Psoas muscle (tissue), 8 donors: ENCODE measurements at places on chromosomes 7 and 10.

- no peak for DNase-seq
Measured at GRCh38 chr7:98518159-98518947, 98.7 kb upstream of the NPTX2 start.

DNA sequence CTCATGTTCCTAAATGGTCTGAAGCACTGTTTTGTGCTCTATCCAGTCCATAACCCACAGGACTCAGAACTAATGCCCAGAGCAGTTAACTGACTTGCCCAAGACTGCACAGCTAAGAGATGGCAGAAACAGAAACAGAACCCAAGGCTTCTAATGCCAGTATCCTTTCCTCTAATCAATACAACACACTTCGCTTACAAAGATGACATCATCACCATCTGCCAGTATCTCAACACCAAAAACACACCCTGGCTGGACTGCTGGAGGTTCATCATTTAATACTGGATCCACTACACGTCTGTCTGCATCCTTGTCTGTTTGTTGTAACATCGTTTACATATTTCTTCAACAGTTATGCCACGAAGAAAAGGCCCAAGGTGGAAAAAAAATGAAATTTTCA is 165.3 kb downstream of the SFMBT2 start:
- DNase-seq: no peak

DNA sequence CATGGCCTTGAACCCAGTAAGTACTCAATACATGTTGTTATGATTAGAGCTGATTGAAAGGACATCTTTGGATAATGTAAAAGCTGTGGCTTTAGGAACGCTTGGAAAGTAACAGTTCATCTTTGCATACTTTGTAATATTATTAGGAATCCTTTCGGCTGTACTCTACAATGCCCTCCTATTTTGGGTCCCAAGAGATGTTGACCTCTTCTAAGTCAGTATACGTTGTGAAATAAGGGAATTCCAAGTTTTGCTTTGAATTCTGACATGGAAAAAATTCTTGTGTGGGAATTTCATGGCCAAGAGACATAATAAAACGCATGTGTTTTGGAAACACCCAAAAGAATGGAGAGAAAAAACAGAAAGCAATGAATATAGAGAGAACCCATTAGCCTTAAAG is 7.7 kb downstream of the AGR3 start:
- no peak for DNase-seq

DNA sequence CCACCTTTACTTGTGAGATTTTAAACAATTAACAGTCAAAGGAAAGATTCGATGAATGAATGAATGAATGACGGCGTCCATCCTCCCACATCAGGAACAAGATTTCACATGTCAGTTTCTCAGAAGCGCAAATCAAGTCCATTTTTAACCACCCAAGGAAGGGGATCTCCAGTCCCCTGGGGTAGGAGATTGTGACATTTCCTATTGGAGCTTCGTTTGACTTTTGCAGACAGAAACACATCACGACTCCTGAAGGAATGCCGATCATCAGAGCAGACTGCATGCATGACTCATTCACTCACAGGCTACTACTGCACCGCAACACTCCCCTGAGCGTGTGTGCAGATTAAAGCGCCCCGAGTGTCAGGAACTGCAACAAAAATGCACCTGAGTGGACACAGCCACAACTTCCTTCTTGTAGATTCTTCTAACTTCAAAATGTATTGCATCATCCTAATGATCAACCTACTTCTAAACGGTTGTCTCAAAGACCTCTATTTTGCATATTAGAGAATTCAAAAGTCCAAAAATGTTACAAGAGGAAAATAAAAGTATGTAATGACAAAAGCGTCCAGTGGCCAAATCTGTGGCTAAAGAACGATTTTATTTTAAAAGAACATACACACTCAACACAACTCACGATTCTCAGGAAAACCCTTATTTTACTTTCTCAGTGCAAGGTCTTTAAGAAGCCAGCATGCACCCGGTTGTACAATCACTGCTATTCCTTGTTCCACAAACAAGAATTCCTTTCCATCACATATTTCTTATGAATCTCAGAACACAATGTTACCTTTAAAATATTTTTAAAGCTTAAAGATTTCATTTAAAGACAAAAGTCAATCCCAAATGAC is 172.6 kb downstream of the FAM107B start:
- DNase-seq: no peak

DNA sequence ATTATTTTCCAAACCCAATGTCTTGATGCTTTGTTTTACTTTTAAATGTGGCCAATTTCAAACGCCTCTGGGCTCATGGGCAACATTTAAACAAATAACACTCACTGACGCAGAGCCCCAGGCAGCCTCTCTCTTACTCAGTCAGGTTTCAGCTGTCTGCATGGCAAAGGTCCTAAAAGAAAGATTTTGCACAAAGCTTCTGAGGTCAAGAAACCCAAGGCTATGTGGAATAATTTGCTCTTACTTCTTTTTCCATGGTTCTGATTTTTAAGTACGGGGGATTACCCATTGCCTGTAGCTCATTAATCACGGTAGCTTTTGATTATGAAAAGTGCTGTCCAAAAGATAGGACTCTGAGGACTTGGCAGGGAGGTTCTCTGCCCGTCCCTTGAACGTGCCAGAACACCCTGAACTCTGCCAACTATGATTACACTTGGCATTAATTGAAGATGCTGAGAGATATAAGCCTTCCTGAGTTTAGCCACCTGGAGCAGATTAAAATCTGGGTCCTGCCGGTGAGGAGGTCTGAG is 14.1 kb upstream of the MSRB2 start:
- no peak for DNase-seq

DNA sequence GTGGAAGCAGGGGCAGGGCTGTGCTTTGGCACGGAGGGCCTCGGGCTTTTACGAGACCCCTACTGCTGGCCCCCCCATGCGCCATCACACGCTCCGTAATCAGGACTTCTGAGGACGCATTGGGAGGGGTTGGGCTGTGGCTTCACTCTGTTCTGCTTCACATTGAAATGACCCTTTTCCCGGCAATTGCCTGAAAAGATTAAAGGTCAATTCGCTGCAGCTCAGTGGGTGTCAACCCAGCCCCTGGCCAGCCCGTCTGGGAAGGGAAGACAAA is 41.7 kb upstream of the UBE3C start:
- DNase-seq: no peak

DNA sequence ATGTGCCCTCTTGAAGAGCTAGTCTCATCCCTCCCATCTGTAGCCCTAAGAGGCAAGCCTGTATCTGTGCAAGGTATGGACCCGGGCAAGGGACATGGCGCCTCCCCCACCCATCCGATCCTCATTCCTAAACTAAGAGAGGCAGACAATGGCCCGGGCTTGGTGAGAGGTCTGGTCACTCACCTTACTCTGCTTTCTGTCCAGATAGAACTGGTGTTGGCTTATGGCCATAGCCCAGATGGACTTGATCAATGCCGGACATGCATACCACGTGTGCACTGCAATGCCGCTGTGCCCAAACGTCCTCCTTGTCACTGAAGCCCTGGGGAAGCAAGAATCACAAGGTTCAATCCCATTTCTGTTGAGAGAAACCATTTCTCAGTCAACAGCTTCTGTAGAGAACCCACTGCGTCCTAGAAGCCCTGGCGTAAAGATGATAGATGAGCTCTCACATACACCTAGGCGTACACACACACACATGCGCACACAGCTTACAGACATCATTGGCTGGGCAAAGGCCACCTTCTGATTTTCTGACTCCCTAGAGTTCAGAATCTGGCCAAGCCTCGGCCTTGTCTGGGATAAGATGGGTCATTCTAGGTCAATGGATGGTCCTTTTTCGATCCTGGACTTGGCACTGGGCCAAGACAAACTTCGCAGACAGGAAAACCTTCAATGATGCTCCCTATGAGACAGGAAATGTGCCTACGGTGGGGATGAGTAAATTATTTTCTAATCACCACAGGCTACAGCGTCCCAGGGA is 114.6 kb downstream of the PRPF18 start:
- DNase-seq: no peak

- no peak for DNase-seq
Measured at GRCh38 chr7:42689626-42690025, 222.2 kb downstream of the C7orf25 start.

DNA sequence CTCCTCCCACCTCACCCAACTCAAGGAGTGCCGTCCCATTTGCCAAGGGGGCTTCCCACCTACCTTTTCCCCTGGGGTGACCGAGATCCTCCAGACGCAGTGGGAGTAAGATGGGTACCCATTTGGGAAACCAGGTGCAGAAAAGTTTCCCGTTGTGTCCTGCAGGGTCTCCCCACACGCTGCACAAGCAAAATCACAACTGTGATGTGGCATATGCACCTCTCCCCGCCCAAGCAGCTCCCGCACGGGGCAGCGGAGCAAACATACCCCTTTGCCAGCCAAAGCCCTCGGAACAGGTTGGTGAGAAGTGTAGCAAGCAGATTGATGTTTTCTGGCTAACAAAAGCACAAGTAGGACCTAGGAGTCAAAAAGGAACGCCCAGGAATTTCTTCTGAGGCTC is 51.5 kb upstream of the OPALIN start:
- DNase-seq: no peak

DNA sequence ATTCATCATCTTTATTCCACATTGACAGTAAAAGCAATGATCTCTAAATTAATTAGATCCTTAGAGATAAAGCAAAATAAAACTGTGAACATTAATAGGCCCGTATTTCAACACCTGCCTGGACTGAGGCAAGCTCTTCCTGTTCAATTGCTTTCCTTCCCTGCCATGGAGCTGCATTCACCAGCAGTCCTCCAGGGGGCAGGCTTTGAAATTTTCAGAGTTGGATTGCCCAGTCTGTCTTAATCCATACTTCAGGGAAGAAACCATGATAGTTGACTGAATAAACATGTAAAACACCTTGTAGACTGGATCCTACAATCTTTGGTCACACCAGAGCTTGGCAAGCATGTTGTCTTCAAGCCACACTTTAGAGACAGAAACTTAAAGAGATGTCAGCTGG is 936.6 kb downstream of the NRG3 start:
- no peak for DNase-seq

- DNase-seq: no peak
Measured at GRCh38 chr10:71177651-71178199, 34.6 kb upstream of the UNC5B start.

- no peak for DNase-seq
Measured at GRCh38 chr7:105230486-105230885, 158.2 kb downstream of the SRPK2 start.
